ENCODE measurements at places on chromosomes 7 and 10.

- no peak for DNase-seq
Observed at GRCh38 chr7:153943457-153943856, 108.7 kb upstream of the DPP6 start.

- no peak for DNase-seq
Observed at GRCh38 chr7:26193432-26194207, 6.9 kb downstream of the HNRNPA2B1 start.

- no peak for DNase-seq
Observed at GRCh38 chr10:77857272-77857671, 69.3 kb downstream of the DLG5 start.

- DNase-seq: no peak
Observed at GRCh38 chr7:70165477-70166170, 567.3 kb downstream of the AUTS2 start.

GRCh38 chr10:11164803-11165590, 147.3 kb downstream of the CELF2 start:
- DNase-seq: peak; percentile 46

- DNase-seq: peak; percentile 77
Observed at GRCh38 chr10:102241444-102242117, at the start of gene PITX3. PITX3 (minus strand) TSS chr10:102241512; CDS start chr10:102232080, 9,432 bp downstream.

- peak; percentile 11 for DNase-seq
Observed at GRCh38 chr7:43758822-43759683, 573 bp downstream of the BLVRA start.

DNA sequence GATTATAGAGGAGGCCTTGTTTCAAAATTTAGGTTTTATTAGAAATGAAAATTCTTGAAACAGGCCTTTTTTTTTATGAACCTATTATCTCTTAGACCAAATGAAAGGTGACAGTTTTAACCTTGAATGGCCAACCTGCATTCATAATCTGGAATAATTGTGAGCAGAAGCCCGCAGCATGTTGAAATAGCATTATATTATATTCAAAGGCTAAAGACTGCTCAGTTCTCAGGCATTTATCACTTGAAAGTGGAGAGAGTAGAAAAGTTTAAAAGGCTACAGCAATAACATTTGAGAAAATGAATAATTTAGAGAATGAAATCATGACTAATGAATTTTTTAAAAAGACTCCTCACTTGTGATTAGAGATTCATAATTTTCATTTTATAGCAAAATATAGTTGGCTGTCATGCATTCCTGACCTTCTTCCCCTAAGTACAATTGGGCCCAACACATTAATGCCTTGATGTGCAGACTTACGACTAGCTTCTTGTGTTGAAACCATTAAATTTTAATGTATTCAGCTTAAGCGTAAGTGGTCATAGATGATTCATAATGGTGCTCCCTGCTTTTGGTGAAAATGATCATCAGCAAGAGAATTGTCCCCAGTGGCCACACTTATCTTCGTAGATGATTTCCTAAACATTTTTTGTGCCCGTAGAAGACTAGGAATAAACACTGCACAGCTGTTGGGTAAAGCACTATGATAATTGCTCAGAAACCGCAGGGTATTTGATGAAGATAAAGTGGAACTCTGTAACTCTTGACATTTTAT, 346.6 kb upstream of the BMPER start:
- no peak for DNase-seq

DNA sequence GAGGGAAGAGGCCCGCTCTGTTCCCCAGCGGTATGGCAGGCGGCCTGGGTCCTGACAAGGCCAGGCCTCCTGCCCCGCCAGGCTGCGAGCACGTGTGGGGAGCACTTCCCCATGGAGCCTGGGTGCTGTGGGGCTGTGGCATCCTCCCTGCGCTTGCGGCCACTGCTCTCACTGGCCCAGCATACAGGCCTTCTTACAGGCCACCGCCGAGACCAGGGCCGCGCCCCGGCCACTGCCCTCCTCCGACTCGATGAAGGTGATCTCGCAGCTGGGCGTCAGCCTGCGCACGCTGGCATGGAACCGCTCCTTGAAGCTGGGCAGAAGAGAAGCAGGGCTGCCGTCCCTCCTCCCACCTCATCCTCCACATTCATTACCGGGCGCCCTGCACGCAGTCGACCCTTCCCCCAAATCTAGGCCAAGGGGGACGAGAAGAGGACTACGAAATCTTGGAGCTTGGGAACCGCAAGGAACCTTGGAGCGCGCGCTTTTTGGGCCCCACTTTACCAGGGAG, 3.9 kb upstream of the MYL7 start:
- no peak for DNase-seq

- DNase-seq: no peak
Observed at GRCh38 chr7:100122067-100122466, 2.6 kb downstream of the CNPY4 start.

DNA sequence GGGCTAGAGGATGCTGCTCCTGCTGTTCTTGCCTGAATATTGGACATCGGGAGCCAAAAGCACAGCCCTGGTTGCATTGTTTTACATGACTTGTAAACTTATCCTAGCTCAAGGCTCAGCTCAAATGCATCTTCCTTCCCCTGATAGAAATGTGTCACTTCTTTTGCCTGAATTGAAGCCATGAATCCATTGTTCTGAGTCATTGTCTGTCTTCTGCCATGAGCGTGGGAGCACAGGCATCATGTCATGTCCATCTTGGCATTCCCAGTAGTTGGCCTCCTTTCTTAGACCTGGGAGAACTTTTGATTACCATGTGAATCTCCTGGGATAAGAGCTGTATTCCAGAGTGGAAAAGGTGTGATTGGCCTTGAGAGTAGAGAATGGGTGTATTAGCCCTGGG, 54.1 kb upstream of the OPN4 start:
- DNase-seq: no peak

DNA sequence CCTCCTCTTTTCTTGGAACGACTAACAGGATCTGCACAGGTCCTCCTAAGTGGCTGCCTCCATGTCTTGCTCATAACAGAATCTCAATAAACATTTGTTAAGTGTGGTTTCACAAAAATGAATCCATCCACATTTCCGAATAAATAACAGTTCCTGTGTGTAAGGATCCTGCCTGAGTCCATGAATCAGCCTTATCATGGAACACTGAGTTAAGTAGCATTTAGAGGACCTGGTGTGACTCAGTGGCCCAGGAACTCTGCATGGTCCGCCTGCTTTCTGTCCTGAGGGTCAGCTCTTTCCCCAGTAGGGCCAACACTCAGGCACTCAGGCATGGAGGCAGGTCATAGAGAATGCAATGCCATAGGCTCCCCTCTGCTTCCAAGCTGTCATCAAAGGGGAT, 15.8 kb upstream of the C10orf90 start:
- no peak for DNase-seq

DNA sequence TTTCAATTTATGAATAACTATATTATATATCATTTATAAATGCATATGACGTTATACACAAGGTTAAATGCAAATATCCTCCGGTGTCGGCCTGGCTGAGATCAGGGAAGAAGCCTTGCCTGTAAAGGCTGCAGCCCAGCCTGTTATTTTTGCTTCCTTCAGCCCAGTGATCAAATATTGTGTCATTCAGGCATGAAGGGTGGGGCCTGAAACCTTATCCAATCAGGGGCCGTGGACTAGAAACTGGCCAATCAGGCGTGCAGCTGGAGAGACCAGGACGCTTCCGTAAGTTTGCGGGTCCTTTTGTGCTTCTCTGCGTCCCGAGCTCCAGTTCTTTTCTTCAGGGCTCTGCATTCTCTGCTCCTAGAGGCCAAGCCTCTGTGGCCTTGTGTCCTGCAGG, at the start of gene ZNF722:
TSS of gene ZNF722 (plus strand) at position 301 of the 400 bp plus-strand sequence. CDS start 113 bp downstream, outside the sequence.
- no peak for DNase-seq

DNA sequence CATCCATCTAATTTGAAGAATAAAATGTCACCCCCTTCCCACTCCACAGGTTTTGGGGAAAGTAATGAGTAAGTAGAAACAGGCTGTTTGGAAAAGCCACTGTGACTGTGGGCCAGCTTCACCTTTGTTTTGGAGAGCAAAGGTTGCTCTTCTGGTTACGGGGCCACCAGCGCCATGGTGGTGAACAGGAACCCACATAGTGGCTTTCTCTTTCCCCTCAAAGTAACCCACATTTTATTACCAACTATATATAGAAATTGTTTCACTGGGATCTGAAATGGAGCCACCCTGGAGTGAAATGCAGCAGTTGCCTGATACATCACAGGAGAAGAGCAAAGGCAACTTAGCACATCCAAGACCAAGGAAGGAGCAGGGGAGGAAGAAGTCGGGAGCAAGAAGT, 112.3 kb upstream of the EFCAB10 start:
- no peak for DNase-seq

- peak; percentile 23 for DNase-seq
Observed at GRCh38 chr7:75776295-75776971, 4.4 kb upstream of the CCL26 start.

GRCh38 chr7:96097835-96098234, 224.1 kb downstream of the SLC25A13 start:
- DNase-seq: no peak

- DNase-seq: no peak
Observed at GRCh38 chr7:141693082-141693481, 8.9 kb downstream of the DENND11 start.

GRCh38 chr7:4080954-4081353, 601.1 kb upstream of the FOXK1 start:
- DNase-seq: no peak

DNA sequence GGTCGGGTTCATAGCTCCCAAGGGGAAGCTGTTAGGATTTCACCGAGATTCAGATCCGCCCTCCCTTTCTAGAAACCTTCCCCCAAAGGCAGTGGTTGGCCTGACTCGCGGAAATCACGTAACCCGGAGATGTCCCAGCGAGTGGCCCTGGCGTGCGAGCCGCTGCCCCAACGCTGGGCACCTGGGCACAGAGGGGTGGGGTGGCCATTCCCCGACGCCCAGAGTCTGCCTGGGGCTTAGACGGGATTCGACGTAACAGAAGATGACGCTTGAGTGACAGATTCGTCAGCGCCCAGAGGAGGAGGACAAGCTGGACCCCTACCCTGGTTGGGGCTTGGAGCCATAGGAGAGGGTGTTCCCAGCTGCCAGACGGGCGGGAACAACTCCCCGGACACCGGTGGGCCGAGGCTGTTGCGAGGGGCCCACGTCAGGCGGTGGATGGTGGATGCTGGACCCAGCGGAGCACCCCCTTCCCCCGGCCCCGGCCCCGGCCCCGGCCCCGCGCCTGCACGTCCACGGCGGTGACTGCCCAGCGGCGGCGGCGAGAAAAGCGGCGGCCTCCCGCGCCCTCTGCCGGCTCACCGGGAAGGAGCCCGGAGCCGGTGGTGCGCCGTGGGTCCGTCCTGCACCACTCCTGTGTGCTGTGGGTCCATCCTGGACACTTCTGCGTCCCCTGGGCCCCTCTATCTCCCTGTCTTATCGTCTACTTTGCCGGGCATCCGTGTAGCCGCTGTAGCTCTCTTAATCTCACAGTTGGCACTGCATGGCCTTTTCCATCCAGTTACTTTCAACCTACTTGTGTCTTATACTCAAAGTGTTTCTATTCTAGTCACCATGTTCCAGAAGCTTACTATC, 35.4 kb upstream of the KNDC1 start:
- no peak for DNase-seq

DNA sequence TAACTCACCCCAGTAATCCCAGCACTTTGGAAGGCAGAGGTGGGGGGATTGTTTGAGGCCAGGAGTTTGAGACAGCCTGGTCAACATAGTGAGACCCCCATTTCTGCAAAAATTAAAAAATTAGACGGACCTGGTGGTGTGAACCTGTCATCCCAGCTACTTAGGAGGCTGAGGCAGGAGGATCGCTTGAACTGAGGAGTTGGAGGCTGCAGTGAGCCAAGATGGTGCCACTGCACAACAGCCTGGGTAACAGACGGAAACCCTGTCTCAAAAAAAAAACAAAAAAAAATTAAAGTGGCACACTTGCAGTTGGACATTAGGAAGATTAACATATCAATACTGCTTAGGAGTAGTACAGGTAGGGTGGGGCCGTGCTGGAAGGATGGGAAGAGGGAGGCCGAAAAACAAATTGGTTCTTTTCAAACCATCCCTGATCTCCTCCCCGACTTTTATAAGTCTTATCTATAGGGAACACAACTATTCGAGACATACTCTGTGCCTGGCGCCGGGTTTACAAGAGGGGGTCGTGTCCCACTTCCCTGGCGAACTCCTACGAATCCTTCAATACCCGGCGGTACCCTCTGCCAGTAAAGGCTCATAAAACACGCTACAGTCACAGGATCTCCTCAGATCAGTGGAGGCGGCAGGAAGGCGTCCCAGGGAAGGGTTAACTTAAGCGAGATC, 628 bp downstream of the TAF6 start:
- no peak for DNase-seq

DNA sequence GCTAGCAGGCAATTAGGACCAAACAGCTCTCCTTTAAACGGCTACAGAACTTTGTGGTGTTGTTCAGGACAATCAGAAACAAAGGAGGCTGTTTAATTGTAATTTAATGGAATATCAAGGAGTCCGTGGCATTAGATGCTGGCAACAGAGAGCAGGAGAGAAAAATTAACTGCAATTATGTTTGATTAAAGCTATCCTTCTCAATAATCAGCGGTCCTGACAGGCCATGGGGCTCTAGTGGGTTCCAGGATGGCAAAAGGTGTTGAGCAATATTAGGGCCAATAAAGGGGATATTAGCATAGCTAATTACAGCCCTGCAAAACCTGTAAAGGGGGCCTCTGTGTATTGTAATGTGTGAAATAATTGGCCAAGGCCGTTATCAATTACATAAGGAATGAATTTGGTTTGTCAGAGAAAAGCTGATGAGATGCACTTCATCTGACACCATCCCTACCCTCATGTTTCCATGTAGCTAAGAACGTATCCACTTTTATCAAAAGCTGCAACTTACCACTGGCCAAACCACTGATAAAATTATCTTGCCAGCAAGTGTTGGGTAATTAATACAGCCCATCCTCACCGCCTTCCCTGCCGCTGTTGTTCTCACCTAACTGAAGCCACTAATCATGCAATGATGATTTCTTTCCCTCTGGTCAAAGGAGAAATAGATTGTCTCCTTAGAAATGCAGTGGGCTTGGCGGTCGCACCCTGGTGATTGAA, 81.6 kb downstream of the EBF3 start:
- DNase-seq: no peak

DNA sequence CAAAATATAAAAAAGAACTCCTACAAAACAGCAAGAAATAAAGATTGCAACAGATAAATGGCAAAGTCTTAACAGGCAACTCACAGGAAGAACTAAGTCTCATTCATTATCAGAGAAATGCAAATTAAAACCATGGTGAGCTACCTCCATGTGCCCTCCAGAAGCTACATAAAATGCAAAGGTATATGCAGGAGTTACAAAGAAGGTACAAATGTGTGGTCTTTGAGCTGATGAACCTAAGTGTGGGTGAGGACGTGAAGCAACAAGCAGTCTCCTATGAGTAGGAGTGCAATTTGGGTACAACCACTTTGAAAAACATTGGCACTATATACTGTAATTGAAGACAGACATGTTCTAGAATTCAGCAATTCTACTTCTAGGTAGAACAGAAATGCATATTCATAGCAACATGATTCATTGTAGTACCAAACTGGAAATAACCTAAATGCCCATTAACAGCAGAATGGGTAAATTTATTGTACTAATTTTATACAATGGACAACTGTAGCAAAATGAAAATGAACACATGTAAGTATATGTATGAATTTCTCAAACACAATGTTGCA, 61.6 kb upstream of the KCNMA1 start:
- DNase-seq: no peak

Measured in stimulated activated CD8-positive, alpha-beta memory T cell treated with anti-CD3 and anti-CD28 coated beads, Interleukin-7, amount 100 ng/mL, for 48 hours (primary cell).